ENCODE measurements at places on chromosomes 4 and X.

- no peak for DNase-seq
Observed at GRCh38 chr4:5215321-5215720, 164.0 kb downstream of the STK32B start.

- no peak for DNase-seq
Observed at GRCh38 chrX:68822641-68823410, 6.0 kb upstream of the EFNB1 start.

- DNase-seq = no peak
Observed at GRCh38 chr4:152558396-152558795, 22.5 kb upstream of the FBXW7 start.

DNA sequence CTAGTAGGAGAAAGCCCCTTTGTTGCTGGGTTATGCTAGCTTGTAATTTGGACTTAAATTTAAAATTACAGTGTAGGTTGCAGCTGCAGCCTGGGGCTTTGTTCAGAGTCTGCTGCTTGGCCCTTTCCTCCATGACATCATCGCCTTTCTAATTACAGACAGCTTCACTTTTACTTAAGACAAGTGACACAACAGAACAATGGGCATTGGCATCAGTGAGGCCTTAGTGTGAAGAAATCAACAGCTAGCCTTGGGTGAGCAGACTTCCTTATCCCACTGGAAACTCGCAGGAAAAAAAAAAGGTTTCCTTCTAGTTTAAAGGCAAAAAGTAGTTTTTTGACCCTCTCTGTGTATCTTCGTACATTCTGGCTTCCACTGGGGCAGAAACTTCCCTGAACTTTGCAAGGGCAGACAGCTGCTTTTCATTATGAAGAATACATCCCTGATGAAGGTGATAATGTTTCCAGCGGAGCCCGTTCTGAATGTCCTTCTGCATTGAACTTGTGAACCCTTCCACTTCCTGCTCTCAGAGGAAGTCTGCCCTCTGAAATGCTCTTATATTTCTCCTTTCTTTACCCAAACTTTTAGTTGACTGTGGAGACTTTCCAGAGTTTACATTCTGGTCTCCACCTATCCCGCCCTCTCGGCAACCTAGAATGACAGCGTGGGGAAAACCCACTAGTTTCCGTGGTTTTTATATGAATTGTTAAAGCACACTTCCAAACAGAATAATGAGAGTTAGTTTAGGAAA, 123.2 kb upstream of the FAM9C start:
- DNase-seq = no peak

DNA sequence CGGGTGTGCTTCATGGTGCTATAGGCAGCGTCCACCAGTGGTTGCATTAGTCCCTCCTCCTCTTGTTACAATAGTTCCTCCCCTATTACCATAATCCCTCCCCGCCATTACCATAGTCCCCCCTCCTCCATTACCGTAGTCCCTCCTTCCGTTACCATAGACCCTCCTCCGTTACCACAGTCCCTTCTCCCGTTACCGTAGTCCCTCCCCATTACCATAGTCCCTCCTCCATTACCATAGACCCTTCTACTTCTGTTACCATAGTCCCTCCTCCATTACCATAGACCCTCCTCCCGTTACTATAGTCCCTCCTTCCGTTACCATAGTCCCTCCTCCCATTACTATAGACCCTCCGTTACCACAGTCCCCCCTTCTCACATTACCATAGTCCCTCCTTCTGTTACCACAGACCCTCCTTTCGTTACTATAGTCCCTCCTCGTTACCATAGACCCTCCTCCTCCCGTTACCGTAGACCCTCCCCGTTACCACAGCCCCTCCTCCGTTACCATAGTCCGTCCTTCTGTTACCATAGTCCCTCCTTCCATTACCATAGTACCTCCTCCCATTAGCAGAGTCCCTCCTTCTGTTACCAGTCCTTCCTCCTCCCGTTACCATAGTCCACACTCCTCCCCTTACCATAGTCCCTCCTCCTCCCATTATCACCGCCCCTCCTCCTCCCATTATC, 129.6 kb downstream of the DHRSX start:
- no peak for DNase-seq

GRCh38 chrX:45668686-45669443, 468.2 kb upstream of the DIPK2B start:
- DNase-seq = no peak

GRCh38 chrX:13357925-13358324, 38.1 kb upstream of the ATXN3L start:
- no peak for DNase-seq

DNA sequence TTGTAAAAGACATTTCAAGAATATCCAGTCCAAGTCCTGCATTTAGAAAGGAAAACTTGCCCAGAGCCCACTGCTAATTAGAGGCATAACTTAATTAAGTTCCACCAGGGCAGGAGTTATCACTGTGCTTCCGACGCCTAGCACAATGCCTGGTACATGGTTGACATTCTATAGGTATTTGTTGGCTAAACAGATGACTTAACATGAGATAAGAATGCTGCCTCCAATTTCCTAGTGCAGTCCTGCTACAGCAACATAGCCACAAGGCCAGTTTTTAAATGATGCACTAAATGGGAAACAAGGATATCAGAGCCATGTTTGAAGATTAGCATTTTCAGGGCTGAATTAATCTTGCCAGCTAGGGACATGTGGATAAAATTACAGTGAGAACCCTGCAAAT, 164.1 kb downstream of the RASL11B start:
- DNase-seq = no peak

DNA sequence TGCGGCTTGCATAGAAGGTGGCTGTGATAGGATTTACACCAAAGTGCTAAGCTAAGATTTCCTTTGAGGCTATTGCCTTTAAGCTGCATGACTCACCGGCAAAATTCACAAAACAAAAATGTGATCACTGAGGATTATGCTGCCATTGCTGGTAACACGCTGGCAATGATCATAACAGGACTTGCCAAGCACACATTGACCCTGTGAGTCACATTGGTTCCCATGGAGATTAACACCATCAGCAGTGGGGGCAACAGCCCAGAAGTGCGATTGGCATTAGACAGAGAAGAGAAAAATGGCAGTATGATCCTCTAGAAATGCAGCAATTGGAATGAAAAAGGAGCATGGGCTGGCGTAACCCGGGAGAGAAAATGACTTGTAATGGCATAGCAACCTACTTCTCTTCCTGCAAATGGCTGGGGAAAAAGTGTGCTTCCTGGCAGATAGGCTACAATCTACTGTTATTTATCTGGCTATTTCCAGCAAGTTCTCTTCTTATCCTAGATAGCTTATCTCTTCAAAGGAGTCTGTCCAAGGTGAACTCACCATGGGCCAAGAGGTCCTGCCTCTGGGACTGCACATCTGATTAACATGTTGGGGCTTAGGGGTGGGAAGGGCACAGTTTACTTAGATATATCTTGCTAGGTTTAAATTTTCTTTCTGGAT, 314.2 kb upstream of the IGFBP7 start:
- DNase-seq = no peak

GRCh38 chr4:11532138-11532537, 103.4 kb upstream of the HS3ST1 start:
- no peak for DNase-seq

- no peak for DNase-seq
Observed at GRCh38 chr4:100828986-100829685, 311.3 kb upstream of the EMCN start.

- DNase-seq = no peak
Observed at GRCh38 chrX:12767856-12768255, 23.4 kb upstream of the PRPS2 start.

GRCh38 chrX:101078716-101079598, at the start of gene TMEM35A:
TSS of gene TMEM35A (plus strand) at chrX:101078879. CDS start at chrX:101079003, 124 bp downstream.
- DNase-seq = no peak

DNA sequence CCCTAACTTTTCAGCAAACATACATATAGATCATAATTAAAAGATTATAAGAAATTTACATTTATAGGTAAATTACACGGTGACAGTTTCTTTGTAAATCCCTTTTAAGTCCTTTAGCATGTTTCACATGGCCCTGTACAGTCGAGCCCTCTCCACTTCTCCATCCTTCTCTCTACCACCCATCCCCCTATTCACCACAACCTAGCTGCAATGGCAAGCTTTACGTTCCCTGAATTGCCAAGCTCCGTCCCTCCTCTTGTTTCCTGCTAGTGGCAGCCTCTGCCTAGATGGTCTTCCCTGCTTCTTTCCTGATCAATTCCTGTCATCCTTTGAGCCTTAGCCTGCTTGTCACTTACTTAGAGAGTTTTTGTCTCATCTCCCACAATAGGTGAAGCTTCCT, 116.2 kb downstream of the TMA16 start:
- DNase-seq = no peak

DNA sequence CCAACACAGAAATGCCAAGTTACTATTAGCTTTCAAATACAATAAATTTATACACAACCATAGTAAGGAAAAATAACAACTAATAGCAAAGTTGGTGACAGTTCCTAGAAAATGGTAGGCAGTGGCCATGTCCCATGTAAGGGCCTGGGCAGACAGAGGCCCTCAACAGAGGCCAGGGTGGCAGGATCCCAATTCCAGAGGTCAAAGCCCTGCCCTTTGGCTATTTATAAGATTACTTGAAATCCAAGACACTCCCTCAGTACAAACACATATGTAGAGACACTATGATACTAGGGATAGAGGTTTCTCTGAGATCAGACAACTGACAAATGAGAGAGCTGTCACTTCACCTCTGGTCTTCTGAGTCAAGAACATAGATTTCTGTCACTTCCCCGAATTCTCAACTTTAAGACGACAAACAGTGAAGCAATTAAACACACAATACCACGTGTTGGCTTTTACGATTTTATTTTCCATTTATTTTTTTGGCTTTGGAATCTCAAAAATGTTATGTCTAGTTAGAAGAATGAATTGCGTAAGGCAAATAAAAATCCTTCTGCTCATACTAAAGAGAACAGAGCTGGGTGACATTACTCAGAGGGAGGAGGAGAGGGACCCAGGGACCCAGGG, 16.3 kb upstream of the MAOB start:
- no peak for DNase-seq

DNA sequence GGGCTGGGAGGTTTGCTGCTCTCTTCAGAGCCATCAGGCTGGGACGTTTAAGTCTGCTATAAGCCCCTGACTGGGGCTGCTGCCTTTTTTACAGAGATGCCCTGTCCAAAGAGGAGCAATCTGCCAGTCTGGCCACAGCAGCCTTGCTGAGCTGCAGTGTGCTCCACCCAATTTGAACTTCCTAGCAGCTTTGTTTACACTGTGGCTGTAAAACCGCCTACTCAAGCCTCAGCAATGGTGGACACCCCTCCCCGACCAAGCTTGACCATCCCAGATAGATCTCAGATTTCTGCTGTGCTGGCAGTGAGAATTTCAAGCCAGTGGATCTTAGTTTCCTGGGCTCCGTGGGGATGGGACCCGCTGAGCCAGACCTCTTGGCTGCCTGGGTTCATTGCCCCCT, 40.7 kb downstream of the SPATA18 start:
- no peak for DNase-seq

DNA sequence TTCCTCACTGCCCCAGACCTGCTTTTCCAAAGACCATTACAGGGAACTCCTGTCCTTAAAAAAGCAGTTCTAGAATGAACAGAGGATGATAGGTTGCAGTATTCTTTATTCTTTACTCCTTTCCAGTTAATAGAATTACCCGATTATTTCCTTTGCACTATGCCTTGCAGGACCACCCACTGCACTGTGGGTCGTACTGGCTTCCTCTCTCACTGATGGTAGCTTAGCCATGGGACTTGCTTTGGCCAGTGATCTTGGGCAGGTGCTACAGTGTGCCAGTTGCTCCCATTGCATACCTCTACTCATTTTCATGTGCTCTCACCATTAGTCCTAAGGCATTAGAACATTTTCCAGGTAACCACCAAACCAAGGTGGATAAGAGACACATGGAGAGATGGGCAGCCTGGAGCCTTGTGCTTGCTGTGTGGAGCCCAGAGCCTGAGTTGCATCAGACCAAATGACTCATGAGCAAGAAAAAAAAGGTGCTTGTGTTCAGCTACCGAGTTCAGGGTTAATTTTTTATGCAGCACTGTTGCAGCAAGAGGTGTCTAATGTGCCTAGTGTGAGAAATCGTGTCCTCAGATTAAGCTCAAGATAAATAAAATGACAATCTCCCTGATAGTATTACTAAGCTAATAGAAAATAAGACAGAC, 7.6 kb upstream of the UNC5C start:
- DNase-seq = no peak

DNA sequence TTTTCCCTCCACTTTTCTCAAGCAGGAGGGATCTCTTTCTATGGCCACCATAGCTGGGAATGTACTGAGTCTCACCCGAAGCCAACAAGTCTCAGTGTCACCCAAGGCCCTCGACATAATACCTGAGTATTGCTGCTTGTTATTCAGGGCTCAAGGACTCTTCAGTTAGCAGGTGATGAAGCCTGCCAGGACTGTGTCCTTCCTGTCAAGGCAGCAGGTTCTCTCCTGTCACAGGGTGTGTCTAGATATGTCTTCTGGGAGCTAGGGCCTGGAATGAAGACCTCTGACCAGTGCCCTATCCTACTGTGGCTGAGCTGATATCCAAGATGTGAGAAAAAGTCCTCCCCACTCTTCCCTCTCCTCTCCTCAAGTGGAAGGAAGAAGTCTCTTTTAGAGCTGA, 391.0 kb upstream of the DIPK2B start:
- DNase-seq = no peak

- DNase-seq = no peak
Observed at GRCh38 chr4:189436207-189436606, 504.5 kb upstream of the FRG1 start.

DNA sequence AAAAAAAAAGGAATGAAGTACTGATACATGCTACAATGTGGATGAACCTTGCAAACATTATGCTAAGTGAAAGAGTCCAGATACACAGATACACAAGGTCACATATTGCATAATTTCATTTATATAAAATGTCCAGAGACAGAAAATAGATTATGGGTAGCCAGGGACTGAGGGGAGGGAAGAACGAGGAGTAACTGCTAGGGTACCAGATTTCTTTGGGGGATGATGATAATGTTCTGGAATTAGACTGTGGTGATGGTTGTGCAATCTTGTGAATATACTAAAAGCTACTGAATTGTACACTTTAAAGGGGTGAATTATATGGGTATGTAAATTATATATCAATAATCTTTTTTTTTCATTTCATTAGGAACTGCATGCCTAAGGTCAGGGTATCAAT, 20.8 kb upstream of the AP1AR start:
- DNase-seq = no peak

DNA sequence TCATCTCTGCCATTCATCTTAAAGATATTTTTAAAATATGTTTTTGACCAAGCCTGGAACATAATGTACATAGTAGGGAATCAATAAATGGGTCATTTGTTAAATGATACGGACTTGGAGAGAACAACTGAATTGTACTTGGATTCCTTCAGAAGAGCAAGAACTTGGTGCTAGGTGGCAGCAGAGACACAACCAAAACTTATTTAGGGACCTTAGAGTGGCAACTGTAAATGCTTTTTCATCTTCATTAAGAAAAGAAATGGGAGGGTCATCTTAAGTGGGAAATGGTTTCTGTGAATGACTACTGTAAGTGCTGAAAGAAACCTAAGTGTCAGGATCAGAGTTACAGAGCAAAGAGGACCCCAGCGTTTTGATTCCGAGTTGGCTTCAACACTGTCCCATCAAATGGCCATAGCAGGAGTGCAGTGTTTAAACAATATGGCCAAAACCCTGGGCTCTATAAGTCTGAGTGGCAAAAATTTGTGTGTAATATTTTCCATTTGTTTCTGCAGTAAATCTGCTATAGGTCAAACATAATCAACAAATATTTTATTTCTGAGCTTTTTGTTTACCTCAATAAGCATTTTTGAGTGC, 213.6 kb downstream of the PALLD start:
- no peak for DNase-seq

Data from suprapubic skin (tissue), 4 donors.